ENCODE measurements at places on chromosomes 12 and 14.

GRCh38 chr12:77377622-77378021 is 312.3 kb upstream of the E2F7 start:
- no peak for DNase-seq

GRCh38 chr14:63273129-63273528 is 45.6 kb downstream of the GPHB5 start:
- no peak for DNase-seq

- DNase-seq, result no peak
Measured at GRCh38 chr14:93744876-93745275, 43.4 kb downstream of the PRIMA1 start.

GRCh38 chr12:45309836-45310626 is 94.1 kb downstream of the ANO6 start:
- no peak for DNase-seq

GRCh38 chr14:23551266-23552028 is at the start of gene ZFHX2:
TSS of gene ZFHX2 (minus strand) at chr14:23551765. CDS start at chr14:23535325, 16,440 bp downstream.
- DNase-seq, result peak; percentile 39

DNA sequence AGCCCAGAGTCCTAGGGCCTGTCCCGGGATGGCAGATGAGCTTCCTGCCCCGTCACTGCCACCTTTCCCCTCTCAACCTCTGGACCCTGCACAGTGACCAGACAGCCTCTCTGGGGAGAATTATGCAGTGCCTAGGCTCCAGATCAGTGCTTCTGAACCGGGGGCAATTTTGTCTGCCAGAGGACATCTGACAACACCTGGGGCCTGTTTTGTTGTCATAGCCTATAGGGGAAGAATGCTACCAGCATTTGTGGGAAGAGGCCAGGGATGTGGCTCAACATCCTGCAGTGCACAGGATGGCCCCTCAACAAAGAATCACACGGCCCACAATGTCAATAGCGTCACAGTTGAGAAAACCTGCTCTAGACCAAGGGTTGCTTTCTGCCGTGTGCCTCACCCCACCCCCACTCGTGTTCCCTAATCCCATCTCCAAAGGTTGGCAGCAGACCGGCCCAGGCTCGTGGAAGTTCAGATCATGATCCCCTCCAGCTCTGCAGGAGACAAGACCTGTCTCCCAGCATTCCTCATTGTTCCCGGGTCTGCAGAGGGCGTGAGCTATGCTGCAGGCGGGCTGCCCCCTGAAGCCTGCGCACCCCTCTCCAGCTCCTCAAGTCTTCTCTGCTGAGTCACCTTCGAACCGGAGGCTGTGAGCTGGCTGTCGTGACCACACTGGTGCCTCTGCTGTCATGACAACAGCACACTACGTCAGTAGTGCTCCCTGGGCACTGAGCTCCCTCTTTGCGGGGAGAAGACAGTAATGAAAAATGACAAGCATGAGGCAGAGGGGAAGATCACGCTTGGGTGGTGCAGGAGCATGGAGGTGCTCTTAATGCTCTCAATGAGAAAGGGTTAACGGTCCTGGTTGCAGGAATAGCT is 2.0 kb upstream of the GAPDH start:
- DNase-seq, result peak; percentile 98

- no peak for DNase-seq
Measured at GRCh38 chr12:76586764-76587395, 27.3 kb upstream of the OSBPL8 start.

DNA sequence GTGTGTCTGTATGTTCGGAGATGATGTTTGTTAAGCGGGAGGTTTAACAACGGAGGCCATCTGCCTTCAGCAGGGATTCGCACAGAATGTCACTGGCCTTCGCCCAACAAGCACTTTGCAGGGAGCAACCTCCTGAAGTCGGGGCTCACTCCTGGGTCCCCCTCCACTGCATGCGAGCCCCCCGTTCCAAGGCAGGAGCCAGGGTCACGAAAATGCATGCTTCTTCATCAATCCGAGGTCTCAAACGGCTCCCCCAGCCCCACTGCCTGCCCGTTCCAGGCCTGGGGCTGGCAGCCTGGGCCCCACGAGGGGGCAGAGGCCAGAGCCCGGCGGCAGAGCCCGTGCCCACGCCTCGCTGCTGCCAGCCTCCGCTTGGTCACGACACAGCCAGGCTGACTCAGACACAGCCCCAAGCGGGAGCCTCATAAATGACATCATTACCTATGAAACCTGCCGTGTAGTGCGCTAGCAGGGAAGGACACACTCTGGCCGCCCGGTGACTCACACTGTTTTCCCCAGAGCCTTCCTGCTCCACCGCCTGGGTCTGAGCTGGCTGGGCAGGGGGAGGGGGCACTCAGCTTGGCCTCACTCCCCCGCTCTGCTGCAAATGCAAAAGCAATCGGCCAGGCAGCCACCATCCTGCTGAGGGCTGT is 169.5 kb upstream of the RTL1 start:
- peak; percentile 96 for DNase-seq

DNA sequence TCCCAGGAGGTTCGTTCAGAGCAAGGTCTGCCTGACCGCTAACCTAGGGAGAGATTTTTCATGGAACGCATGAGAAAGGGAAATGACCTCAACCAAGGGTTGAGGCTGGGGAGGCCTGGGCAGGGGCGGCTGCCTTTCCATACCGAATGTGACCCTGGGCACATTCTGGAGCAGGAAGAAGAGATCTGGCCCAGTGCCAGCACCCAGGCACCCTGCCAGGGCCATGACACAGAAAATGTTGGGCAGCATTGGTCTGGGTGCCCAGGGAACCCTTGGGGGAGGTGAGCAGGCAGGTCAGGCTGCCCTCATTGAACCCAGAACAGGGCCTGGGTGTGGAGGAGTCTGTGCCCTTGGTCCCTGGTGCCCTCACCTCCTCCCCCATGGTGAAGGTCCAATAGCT is 106.8 kb downstream of the CALM1 start:
- no peak for DNase-seq
